ENCODE measurements at places on chromosomes 12 and 14.

- no peak for DNase-seq
Observed at GRCh38 chr12:31369712-31370521, 44.0 kb upstream of the SINHCAF start.

DNA sequence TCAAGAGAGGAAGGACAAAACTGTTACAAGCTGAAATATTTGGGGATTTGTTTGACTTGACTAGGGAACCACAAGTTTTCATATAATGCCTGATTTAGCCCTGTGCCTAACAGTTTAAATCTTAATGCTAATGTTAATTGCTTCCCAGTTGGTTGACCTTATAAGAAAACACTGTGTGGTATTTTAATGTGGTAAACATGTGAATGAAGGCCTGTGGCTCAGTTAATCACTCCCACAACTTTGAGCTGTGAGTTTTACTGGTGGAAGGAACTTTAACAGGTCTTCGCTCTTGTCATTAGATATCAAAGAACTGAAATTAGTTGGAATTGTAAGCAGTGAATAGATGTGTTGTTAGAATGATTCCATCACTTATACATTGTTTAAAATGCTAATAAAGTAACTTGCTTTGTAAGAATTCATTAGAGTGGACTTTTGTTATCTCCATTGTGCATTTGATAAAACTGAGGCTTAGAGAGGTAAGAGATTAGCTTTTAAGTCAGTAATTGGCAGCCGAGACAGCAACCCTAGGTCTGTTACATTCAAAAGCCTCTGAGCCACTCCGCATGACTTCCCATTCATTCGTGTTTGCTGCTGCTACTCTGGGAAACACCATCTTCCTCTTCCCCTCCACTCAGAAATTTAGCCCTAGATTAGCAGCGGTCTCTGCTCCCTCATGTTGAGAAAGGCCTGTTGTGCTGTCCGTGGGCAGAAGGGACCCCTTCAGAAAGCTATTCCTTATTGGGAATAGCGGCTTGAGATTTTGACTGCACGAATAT is 1.0 kb upstream of the TBK1 start:
- DNase-seq = no peak

DNA sequence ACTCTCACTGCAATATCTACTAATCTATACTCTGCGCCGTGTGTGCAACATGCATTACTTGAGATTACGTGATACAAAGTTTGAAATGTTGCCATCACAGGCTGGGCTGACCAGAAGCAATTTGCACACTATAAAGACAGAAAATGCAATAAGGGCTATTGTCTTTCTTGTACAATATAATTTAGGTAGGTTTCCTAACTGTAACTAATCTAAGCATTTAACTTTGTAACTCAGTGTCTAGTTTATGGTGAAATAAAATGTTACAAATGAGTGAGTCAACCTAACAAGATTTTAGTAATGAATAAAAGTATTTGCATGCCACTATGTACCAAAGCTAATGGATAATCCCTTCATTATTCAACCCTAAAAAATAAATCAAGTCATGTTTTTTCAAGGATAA is 57.8 kb downstream of the LRP6 start:
- DNase-seq = no peak

- DNase-seq = no peak
Observed at GRCh38 chr12:44464180-44464579, 411.9 kb downstream of the NELL2 start.

- no peak for DNase-seq
Observed at GRCh38 chr14:93982230-93983007, 6.0 kb upstream of the ASB2 start.

DNA sequence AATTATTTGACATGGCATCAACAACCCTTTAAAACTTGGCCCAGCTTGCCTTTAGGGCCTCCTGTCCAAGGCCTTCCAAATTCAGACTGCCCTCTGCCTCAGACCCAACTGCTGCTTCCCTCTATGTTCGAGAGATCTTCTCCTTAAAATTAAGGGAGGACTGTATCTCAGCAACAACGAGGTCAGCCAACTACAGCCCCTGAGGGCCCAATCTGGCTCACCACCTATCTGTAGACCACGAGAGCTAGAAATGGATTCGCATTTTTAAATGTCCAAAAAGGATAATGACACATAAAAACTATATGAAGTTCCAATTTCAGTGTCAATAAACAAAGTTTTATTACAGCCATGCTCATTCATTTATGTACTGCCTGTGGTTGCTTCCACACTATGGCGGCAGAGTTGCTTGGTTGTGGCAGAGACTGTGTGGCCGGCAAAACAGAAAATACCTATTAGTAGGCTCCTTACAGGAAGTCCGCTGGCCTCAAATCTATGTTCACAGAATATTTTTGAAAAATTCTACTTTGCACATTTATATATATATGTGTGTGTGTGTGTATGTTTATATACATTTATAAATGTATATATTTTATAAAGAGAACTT is 1026.9 kb downstream of the BCL11B start:
- no peak for DNase-seq
